ENCODE measurements at places on chromosomes 6 and 20. TPM values are rescaled to one million over a fixed set of nuclear protein-coding genes. Genes with fewer than 3 reads are reported as not detected.

DNA sequence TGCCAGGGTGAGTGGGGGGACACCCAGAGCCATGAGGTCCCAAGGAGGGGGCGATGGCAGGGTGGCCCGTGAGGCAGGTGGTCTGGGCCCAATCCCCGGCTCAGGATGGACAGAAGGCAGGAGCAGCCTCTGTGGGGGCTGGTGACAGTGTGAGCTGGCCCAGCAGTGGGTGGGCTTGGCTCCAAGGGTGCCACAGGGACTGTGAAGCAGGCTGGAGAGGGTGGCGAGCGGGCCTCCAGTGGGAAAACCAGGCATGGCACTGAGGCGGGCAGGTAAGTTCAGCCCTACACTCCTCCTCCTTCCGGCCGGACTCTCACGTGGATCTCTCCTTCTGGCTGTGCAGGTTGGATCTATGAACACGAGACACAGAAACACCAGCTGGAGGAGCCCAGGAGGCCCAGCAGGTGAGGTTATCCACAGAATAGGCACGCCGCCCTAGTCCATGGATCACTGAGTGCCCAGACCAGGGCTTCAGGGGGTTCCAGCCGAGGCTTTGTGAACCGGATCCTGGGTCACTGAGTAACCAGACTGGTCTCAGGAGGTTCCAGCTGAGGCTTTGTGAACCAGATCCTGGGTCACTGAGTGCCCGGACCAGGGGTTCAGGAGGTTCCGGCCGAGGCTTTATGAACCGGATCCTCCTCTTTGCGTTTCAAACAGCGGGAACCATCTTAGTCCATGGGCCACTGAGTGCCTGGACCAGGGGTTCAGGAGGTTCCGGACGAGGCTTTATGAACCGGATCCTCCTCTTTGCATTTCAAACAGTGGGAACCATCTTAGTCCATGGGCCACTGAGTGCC lies 76.4 kb upstream of the BHLHE23 start:
- H3K4me1 ChIP-seq, result no peaks in the 10 kb centered on the region
- H3K4me3 ChIP-seq, result no peak overlapping the region
- DNase-seq, result peak; percentile 50
- peaks cover 74% of the 10 kb centered on the region for H3K27me3 ChIP-seq

DNA sequence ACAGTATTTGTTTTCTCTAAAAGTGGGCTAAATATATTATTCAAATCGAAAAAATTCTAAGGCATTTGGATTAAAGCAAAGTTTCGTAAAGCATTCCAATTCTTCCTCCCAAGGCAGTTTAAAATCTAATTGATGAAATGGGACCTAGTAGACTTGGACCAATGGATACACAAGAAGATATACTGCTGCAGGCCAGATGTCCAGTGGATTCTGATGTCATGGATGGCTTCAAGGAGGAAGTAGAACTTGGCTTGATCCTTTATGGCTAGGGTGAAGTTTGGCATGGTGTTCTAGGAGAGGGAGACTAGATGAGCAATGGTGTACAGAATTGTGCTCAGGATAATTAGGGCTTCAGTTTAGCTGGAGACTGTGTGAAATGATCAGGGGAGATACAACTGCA lies 559.5 kb upstream of the MMS22L start:
- DNase-seq, result no peak
- H3K36me3 ChIP-seq, result no peaks in the 10 kb centered on the region
- no peak overlapping the region for H3K27ac ChIP-seq

The FRK gene
- 3.6 TPM for total RNA-seq

- H3K4me3 ChIP-seq, result no peak overlapping the region
- no peaks in the 10 kb centered on the region for H3K27me3 ChIP-seq
- no peak for DNase-seq
- no peaks in the 10 kb centered on the region for H3K4me1 ChIP-seq
Measured at GRCh38 chr6:118558464-118559217, 10.5 kb downstream of the PLN start.

- H3K4me1 ChIP-seq, result peaks cover 46% of the 10 kb centered on the region
- no peak overlapping the region for H3K27ac ChIP-seq
- no peaks in the 10 kb centered on the region for H3K27me3 ChIP-seq
- DNase-seq, result no peak
- no peak overlapping the region for H3K4me3 ChIP-seq
- H3K36me3 ChIP-seq, result no peaks in the 10 kb centered on the region
Measured at GRCh38 chr6:35737413-35738211, 780 bp downstream of the ARMC12 start.

The HLA-DQA1 gene
- 8.6 TPM for total RNA-seq

GRCh38 chr6:136551103-136551502 lies 881 bp upstream of the MAP7 start:
- H3K36me3 ChIP-seq, result no peaks in the 10 kb centered on the region
- peak overlapping the region; percentile 73 for H3K4me3 ChIP-seq
- H3K4me1 ChIP-seq, result peaks cover 25% of the 10 kb centered on the region
- no peaks in the 10 kb centered on the region for H3K27me3 ChIP-seq

DNA sequence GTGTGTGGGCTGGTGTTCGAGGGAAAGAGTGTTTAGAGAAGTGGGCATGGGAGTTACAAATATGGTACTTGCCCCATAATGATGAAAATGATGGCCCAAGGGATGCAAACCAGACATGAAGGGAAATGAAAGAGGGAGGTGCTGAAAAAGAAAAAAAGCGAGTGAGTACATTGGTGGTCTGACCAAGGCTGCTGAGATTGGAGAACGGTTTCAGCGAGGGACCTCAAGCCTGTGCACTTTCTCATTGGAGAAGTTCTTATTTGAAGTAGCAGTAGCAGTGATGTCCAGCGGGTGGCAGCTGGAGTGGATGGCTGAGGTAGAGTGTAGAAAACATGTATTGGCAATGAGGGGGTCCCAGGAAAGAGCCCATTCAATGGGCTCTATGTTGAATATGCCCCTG lies 54.8 kb downstream of the TNFAIP3 start:
- H3K36me3 ChIP-seq, result no peaks in the 10 kb centered on the region
- no peak overlapping the region for H3K27ac ChIP-seq
- no peak for DNase-seq
- no peak overlapping the region for H3K4me3 ChIP-seq
- no peaks in the 10 kb centered on the region for H3K27me3 ChIP-seq

- peak within 1 kb of the TSS; percentile 98 for H3K27ac ChIP-seq
- no peaks in the 10 kb centered on the region for H3K27me3 ChIP-seq
- H3K4me3 ChIP-seq, result peak within 1 kb of the TSS; percentile 96
- peaks cover 19% of the 10 kb centered on the region for H3K36me3 ChIP-seq
- peaks cover 44% of the 10 kb centered on the region for H3K4me1 ChIP-seq
Measured at GRCh38 chr20:62302341-62303061, at the start of gene ADRM1. ADRM1 (plus strand) TSS chr20:62302997; CDS start chr20:62303569, 572 bp downstream.

The LY6G6C gene
- 80.0 TPM for total RNA-seq

The VWA7 gene
- total RNA-seq, result 3.3 TPM

The GMEB2 gene
- total RNA-seq, result 15.5 TPM

The MOXD1 gene
- 20.8 TPM for total RNA-seq

The MAFB gene
- 81.5 TPM for total RNA-seq

The KIF25 gene
- total RNA-seq, result not detected

The BPIFB2 gene
- total RNA-seq, result not detected

The GRM1 gene
- 0.25 TPM for total RNA-seq
